ENCODE measurements at places on chromosomes 1 and 21.
A peak's percentile ranks its signal among the peaks of the same experiment; 100 is the strongest.

GRCh38 chr1:36323636-36324352 lies at the start of gene EVA1B:
Gene EVA1B, minus strand, starts transcription at chr1:36323645. Its CDS starts 608 bp downstream, at chr1:36323037.
- DNase-seq = peak; percentile 48

GRCh38 chr1:4510276-4510691 lies 144.1 kb upstream of the AJAP1 start:
- no peak for DNase-seq

DNA sequence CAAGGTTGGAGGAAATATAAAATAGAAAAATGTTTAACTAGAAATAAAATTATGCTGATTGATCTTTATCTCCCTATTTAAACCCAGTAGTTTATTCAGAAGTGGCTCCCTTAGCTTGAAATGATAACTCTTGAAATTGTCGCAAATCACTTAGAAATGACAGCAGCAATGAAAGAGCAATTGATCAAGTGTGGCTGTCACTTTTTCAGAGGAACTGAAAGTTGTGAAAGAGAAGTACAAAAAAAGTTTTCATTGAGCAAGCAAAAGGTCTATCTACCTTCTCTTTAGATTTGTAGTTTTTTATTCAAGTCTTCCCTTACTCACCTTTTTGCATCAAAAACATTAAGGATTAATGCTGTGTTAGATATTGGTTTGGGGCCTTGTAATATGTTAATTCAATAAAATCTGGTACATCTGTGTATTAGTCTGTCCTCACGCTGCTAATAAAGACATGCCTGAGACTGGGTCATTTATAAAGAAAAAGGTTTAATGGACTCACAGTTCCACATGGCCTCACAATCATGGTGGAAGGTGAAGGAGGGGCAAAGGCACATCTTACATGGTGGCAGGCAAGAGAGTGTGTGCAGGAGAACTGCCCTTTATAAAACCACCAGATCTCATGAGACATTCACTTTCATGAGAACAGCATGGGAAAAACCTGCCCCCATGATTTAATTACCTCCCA lies 48.3 kb downstream of the LRRC8C start:
- no peak for DNase-seq

DNA sequence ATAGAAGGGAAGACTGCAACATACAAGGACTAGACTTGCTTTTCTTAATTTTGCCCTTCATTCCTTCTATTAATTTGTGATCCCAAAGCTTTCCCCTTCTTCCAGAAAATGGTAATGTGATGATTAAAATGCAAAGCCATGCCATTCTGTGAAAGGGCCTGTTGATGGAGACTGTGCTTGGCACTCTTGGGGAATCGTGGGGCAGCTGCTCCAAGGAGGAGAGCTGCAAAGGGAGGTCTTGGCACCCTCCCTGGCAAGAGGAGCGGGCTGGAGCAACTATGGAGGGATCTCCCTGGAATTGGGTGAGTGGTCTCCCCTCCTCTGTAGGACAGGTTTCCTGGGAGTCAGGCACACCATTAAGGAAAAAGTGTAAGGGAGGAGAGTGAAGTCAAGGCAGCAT lies 16.6 kb downstream of the CACNA1S start:
- DNase-seq = no peak

DNA sequence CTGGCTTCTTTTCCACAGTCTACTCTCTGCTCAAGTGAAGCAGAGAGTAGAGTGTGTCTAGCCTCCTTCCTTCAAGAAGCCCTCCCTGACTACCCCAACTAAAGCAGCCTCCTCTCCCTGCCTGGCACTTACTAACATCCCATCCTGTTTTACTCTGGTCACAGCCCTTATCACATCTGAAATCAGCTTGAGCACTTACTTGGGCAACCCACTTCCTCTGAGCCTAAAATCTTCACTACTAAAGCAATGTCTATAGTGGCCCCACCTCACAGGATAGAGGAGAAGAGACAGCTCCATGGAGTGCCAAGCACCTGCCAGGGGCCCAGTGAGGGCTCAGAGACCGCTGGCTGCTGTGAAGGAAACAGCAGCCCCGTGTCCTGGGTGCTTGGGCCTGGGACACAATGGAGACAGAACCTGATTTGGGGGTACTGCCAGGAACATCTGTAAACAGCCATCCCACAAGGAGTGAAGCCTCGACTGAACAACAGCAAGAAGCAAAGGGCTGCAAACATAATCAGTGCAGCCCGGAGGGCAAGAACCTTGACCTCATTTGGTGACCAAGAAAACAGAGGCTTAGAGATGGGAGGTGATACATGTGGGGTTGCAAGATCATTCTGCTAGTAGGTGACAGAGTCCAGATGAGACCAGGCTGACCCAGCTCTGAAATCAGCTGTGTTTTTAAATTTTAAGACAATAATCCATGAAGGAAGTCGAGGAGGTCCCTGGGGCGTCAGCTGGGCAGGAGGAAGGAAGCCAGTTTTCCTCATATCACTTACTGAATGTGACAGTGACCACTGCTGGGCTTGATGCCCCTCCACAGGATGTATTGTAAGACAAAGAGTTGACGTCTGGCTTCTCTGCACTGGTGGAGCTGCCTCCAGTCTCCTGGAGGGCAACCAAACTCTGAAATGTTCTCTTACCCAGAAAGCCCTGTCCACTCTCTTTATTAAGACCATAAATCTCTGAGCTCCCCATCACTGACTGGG lies 710.6 kb downstream of the MATN1 start:
- no peak for DNase-seq

DNA sequence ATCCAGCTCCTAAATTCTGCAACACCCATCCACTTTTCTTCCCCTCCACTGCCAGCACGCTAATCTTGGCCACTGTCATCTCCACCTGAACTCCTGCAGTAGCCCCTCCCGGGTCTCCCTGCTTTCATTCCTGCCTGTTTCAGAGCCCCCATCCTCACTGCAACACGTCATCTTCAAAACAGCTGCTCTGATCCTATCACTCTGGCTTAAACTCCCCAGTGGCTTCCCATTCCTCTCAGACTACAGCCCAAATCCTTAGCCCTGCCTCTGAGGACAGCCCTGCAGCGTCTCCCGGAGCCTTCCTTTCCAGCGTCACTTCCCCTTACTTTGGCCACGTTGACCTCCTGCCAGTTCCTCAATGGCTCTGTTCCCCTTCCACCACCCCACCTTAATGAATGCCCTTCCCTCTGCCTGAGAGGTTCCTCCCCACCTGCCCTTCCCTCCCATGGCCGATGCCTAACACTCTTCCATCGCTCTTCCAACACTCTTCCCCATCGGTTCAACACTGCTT lies 22.9 kb upstream of the IFNAR2 start:
- no peak for DNase-seq

GRCh38 chr1:223737342-223737741 lies 25.0 kb downstream of the CAPN2 start:
- DNase-seq = no peak

Measured in natural killer cell (primary cell).